ENCODE measurements at places on chromosomes 2 and 18.

DNA sequence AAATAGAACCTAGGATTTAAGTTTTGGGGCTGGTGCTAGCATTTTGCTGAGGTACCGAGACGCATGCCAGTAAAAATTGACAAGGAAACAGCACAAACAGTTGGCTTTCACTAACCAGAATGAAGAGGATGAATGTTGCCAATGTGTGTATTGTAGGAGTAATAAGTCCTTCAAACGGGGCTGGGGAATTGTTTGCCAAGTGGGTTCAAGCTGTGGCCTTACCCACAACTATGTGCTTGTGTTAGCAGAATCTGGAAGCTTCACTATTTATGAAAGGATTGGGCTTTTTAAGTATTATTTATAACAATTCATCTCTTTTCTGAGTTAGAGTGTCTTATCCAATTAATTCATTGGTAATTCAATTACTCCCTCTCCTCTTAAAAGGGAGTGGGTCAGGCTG lies 15.0 kb upstream of the KIF5C start:
- DNase-seq, result no peak

- DNase-seq, result no peak
These were observed 8.9 kb downstream of the GDF7 start for GRCh38 chr2:20675701-20676352.

DNA sequence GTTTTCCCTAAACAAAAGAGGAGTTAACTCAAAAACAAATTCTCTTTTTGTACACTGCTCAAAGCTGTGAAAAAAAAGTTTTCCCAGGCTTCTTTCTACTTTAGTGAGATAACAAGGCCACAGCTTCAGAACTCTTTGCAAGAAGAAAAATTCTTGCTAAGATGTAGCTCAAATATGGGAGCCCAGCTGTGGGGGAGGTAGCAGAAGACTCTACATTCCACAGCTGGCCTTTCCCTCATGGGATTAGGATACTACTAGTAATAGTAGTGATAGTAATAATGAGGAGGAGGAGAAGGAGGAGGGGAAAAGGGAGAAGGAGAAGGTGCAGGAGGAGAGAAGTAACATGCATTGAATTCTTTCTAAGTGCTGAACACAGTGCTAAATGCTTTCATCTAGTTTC lies 19.2 kb upstream of the CERS6 start:
- DNase-seq, result no peak

DNA sequence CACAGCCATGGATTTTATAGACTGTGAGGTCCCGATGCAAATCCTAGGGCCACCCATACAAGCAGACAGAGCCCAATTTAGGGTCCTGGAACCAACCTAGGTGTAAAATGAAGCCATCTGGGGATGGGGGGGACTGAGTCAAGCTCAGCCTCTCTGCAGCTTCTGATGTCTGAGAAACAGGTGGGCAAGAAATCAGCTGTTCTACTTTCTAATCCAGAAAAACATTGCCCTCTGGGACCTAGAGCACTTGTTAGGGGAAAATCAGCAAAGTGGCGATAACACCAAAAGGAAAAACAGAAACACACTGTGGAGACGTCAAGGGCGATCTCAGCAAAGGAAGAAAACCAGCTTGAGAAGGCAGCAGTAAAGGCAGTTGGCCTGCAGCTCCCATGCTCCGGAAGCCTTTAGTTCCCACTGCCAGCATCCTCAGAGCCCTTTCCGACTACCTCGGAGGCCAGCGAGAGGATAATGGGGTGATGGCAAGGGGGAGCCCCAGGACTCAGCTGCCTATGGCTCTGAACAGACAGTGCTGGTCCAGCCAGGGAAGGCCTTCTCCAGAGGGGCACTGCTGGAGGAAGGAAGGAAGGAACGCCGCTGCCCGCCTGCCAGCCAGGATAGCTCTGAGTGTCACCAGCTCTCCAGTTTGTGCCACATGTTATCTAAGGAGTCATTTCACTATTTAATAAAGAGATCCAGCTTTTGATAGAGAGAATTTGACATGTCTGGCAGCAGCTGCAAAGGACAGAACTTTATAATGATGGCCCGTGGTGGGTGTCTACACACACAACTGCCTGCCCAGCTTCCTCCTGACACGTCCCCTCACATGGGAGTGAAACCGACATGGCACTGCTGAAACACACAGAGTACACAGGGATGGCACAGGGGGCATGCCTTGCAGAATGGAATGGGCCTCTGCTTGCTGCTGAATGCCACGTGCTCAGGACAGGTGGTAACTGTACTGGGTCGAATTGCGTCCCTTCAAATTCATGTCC lies 37.7 kb downstream of the HS1BP3 start:
- DNase-seq, result no peak

DNA sequence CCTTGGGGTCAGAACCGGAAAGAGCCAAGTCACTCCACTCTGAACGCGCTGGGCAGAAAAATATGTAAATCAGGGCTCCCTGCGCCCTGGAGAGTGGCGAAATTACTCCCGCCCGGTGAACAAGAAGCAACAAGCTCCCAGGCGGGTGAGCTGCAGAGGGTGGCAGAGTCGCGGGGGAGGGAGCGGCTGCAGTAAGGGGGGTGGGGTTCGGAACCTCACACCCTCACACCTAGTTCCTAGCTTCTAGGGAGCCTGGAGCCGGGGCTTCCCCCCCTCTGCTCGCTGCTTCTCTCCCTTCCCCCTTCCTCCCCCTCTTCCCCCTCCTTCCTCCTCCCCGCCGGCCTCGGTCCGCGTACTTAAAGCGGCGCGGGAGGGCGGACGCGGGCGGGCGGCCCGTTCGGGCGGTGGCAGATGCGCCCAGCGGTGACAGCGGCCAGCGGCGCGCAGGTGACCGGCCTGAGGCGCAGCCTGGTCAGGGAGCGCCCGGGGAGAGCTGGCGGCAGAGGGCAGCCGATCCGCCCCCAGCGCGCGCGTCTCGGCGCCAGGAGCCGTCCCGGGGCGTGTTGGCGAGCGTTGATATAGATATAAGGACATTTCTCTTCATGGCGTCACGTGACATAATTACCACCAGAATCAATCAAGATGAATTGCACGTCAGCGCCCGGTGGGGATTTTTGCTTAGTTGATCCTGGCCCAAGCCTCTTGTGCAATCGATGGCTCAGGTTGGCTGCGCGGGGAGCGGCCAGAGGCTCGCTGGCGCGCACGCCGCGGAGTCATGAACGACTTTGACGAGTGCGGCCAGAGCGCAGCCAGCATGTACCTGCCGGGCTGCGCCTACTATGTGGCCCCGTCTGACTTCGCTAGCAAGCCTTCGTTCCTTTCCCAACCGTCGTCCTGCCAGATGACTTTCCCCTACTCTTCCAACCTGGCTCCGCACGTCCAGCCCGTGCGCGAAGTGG lies at the start of gene HOXD11:
HOXD11 (plus strand) TSS at position 700 of the 959 bp plus-strand sequence; CDS start at position 776, 76 bp downstream.
- no peak for DNase-seq

DNA sequence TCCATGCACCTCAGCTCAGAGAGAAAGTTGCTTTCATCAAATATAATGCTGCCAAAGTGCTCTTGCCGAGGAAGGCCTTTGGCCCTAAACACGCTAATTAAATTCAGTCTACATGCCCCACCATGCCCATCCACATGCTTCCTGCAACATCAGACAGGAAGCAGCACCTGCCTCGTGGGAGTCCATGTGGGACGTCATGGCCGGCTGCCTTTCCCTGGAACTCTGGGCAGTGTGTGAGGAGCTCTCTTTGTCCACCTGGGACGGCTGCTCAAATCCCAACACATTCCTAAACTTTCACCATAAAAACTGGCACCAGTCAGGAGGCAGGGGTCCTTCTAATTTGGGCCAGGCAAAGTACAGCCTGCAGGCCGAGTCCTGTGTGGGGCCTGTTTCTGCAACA lies 23.1 kb downstream of the FAM178B start:
- DNase-seq, result no peak

- DNase-seq, result no peak
These were observed 198.7 kb upstream of the SALL3 start for GRCh38 chr18:78780719-78781600.

- no peak for DNase-seq
These were observed 15.0 kb downstream of the SLC3A1 start for GRCh38 chr2:44290261-44290660.

GRCh38 chr2:62525549-62526269 lies 19.7 kb upstream of the TMEM17 start:
- no peak for DNase-seq

DNA sequence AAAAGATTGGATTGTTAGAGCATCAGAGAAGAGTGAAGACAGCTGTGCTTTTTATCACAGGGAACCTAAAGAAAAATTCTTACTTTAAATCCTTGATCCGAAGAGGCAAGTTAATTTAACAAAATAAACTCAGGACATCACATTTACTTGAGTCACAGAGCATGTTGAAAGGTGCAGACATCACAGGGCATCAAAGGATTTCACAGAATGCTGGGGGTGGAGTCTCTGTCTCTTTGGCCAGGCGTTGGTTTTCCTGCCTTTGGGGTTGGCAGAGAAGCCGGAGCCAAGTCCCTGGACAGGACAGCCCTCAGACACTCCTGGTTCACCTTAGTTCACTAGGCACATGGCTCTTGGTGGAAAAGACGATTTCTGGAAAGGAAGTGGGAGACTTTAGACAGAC lies 56.3 kb downstream of the SH3RF3 start:
- DNase-seq, result no peak

GRCh38 chr2:228673876-228674554 lies 492.5 kb upstream of the SPHKAP start:
- no peak for DNase-seq

GRCh38 chr2:227252831-227253230 lies 72.2 kb upstream of the MFF start:
- no peak for DNase-seq

DNA sequence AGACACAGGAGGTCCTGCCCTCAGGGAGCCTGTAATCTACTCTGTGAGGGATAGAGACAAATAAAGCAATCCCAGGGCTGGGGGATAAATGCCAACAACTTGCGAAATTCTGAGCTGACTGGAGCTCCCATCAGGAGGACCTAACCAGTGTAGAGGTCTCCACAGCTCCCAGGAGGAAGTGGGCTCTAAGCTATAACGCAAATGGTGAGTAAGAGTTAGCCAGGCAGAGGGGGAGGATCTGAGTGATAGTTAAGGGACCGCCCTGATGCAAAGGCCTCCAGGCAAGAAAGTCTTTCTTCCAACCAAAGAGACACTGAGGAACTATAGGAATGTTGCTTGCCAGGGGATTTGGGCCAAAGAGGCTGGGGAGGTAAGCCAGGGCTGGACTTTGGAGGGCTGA lies 16.0 kb upstream of the ZNF532 start:
- DNase-seq, result no peak

- DNase-seq, result peak; percentile 27
These were observed 265.3 kb upstream of the PKDCC start for GRCh38 chr2:41782306-41783158.

- no peak for DNase-seq
These were observed 65.1 kb downstream of the LRP1B start for GRCh38 chr2:142065700-142066099.

DNA sequence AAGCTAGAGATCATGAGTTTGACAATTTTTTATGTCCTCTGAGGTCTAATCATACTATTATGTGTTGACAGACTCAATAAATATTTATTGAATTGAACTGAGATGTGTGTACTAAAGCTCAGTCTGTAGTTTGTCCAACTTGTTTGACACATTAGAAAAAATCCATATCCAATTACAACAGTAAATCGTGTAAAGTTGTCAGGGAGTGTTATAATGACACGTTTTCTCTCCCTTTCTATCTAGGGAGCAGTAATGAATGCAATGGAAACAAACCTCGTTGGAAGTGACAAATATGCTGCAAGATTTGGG lies 28.4 kb downstream of the ITGA4 start:
- no peak for DNase-seq

All from BE2C (cell line).